Cardiac fibroblast (primary cell): ENCODE measurements at places on chromosomes 7 and 10.

- no peak for DNase-seq
Measured at GRCh38 chr7:111871283-111871682, 309.0 kb upstream of the IMMP2L start.

- no peak for DNase-seq
Measured at GRCh38 chr10:122464250-122464510, 2.8 kb downstream of the HTRA1 start.

- no peak for DNase-seq
Measured at GRCh38 chr10:71804077-71804476, 30.8 kb upstream of the VSIR start.

GRCh38 chr10:57624856-57625592 is 642.7 kb downstream of the IPMK start:
- DNase-seq: peak; percentile 9

DNA sequence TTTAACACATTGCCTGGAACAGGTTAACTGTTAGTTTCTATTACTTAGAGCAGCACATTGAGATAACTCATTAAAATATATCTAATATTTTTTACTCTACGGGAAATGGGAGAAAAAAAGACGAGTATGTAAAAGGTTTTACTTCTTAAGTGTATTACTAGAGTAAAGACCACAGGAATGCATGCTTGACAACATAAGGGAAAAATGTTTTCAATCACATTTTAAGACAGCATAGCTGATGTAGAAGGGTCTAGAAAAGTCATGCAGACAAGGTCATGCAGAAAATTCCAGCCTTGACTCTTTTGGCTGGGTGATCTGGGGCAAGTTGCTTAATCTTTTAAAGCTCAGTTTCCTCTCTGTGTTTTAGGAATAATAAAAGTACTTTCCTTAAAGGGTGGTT is 806.2 kb downstream of the CNTNAP2 start:
- no peak for DNase-seq

- peak; percentile 24 for DNase-seq
Measured at GRCh38 chr10:50275650-50276235, 24.4 kb upstream of the ASAH2 start.

GRCh38 chr7:87188930-87189329 is 30.6 kb downstream of the TMEM243 start:
- DNase-seq: no peak

- no peak for DNase-seq
Measured at GRCh38 chr10:132997517-132998265, 55.3 kb upstream of the CFAP46 start.

DNA sequence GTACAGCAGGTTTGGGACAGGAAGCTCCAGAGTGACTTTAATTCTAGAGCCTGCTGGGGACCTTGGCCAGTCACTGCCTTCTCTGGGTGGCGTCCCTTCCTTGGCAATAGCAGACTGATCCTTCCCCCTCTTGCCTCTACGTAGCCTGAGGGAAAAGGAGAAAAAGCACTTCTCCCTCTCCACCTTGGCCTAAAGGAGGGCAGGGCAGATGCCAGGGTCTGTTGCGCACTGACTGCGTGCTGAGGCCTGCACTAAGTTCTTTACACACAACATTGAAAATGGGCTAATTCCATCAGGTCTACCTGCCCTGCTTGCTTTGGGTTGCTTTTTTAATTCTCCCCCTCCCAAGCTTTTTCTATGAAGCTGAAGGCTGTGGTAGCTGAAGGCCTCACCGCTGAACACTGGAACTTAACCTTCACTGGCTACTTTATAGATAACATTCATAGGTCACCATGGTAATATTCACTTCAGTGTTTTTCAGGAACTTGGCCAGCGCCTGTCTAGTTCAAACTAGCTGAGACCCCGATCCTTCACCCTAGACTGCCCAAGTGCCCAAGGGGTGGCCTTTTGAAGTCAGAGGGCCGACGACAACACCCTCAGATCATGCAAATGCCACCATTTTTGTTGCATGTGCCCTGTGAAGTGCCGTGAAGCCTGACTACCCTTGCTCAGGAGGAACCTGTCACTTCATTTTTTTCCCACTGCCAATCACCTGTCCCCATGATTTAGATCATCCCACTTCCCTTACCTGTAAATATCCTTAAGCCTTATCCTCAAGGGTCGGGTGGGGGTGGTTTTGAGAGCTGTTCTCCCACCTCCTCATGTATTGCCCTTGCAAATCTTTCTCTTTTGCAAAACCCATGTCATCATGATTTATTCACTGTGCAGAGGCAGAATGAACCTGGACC is 28.7 kb downstream of the PRF1 start:
- DNase-seq: no peak

- DNase-seq: no peak
Measured at GRCh38 chr7:103569621-103570305, 123.8 kb upstream of the SLC26A5 start.

- no peak for DNase-seq
Measured at GRCh38 chr7:139694389-139694676, 83.5 kb downstream of the HIPK2 start.

- DNase-seq: no peak
Measured at GRCh38 chr7:71015252-71015900, 116.6 kb upstream of the GALNT17 start.

- no peak for DNase-seq
Measured at GRCh38 chr10:86944471-86944870, 12.9 kb downstream of the MMRN2 start.

DNA sequence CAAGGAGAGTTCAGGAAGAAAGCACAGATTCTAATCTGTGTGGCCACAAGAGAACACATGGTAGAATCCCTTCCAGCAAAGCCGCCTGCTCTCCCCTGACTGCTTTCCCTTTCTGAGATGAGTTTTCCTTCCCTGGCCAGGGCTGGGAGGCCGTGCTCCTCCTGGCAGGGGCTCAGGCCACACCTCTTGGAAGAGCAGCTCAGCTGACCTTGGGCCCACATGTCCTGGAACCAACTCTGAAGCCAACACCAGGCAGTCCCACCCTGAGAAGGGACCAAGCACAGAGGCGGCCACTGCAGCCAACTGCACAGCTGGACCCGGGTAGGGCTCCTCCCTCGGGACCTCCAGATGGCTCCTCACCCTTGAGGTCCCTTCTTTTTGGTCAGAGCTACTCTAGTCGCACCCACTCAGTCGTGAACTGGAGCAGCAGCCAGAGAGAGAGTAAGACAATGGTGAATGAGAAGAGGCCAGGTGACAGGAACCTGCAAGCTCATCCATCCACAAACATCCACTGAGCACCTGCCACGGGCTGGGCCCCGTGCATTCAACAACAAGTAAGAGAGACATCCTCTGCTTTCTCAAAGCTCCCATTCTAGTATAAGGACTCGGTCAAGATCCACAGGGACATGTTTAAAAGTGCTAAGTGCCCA is 40.3 kb downstream of the FAM53B start:
- DNase-seq: peak; percentile 63

DNA sequence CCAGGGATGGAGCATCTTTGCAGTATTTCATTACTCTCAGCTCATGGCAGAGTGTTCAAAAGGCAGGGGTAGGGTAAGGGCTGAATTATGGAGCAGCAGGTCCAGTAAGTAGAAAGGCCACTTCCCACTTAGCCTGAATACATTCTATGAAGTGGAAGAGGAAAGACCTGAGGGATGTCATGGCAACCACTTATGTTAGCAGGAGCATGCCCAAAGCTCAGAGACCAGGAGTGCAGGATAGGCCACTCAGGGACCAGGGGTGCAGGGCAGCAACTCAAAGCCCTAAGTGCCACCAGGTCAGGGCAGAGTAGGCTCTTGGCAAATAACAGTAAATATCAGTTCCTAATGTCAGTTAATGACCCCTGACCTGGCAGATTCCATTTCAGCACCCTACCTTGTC is 3.6 kb downstream of the SRI start:
- no peak for DNase-seq

DNA sequence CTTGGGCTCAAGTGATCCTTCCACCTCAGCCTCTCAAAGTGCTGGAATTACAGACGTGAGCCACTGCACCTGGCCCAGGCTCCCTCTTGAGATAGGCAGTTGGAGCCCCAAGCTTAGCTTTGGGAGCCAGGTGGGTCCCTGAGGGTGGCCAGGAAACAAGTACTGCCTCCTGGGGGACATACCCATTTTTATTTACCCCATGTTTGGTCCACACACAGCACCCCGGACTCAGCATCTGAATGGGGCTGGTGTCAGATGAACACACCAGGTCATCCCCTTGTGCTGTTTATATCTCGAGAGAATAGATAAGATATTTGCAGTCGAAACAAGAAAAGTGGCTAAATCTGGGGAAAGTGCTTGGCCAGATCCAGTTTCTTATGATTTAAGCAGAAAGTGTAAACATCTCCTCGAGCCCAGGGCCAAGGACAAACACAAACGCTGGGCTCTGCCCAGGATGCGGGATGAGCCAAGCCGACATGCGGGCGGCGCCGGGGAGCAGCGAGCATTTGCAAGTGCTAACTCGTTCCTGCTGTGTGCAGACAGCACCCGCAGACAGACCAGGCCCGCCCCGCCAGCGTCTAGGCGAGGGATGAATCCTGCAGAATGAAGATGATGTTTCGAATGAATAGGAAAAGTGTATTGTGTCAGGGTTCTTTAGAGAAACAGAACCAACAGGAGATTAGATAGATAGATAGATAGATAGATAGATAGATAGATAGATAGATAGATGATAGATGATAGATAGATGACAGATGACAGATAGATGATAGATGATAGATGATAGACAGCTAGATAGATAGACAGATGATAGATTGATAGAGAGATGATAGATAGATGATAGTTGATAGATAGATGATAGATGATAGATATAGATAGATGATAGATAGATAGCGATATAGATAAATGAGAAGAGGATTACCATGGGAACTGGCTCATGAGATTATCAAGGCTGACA is 44.4 kb upstream of the OCM2 start:
- no peak for DNase-seq

- DNase-seq: peak; percentile 95
Measured at GRCh38 chr10:129096065-129096984, 370.7 kb upstream of the MGMT start.

- no peak for DNase-seq
Measured at GRCh38 chr10:92755725-92756124, 66.0 kb downstream of the HHEX start.

GRCh38 chr10:63027531-63027930 is 105.6 kb upstream of the NRBF2 start:
- no peak for DNase-seq

GRCh38 chr10:93464776-93465388 is 17.3 kb downstream of the MYOF start:
- DNase-seq: peak; percentile 70

GRCh38 chr7:28958235-28958979 is at the start of gene TRIL:
TRIL (minus strand) TSS chr7:28958330; CDS start chr7:28958046, 284 bp downstream.
- peak; percentile 45 for DNase-seq

DNA sequence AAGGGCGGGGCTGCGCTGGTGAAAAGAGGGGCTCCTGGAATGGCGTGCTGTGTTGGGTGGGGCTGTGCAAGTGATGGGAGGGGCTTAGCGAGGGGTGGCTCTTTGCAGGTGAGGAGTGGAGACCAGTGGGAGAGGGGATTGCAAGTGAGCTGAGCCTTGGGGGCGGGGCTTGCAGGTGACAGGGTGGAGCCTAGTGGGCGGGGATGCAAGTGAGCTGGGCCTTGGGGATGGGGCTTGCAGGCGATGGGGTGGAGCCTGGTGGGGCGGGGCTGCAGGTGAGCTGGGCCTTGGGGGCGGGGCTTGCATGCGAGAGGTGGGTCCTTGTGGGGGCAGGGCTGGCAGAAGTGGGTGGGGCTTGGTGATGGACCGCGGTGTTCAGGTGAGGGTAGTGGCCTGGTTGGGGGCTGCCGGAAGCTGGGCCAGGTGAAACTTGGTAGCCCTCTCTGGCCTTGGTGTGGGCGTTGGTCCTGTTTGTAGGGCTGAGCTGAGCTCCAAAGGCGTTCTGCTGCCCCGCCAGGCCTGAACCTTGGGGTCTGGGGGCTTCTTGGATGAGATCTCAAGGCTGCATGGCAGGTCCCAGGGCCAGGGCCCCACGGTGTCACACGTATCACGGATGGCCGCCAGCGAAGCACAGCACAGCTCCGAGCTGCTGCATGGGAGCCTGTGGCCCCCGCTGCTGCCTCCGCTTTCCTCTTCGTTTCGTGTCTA is 743 bp upstream of the PITRM1 start:
- DNase-seq: no peak

- no peak for DNase-seq
Measured at GRCh38 chr10:6657669-6658068, 77.6 kb upstream of the PRKCQ start.

- DNase-seq: no peak
Measured at GRCh38 chr10:58980826-58981415, 195.5 kb upstream of the PHYHIPL start.

- no peak for DNase-seq
Measured at GRCh38 chr10:14311206-14311957, 19.3 kb downstream of the FRMD4A start.

GRCh38 chr10:99595770-99596465 is 24.3 kb downstream of the SLC25A28 start:
- DNase-seq: no peak

DNA sequence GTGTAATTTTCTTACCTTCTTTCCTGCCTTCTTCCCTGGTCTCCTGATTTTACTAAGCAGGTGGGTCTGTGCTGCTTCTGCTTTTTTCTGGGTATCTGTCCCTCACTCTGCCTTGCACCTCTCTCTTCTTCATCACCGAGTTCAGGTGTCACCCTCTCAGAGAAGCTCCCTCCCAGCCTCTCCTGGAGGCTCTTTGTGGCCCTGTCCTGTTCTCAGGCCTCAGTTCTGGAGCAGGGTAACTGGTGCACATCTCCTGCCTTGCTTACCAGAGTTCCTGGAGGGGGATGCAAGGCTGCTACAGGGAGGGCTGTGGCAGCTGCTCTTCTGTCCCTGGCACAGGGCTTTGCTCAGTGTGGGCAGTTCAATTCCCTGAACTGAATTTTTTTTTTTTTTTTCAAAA is 66.1 kb downstream of the RBM33 start:
- DNase-seq: no peak

- DNase-seq: no peak
Measured at GRCh38 chr7:69176841-69177240, 421.4 kb upstream of the AUTS2 start.

DNA sequence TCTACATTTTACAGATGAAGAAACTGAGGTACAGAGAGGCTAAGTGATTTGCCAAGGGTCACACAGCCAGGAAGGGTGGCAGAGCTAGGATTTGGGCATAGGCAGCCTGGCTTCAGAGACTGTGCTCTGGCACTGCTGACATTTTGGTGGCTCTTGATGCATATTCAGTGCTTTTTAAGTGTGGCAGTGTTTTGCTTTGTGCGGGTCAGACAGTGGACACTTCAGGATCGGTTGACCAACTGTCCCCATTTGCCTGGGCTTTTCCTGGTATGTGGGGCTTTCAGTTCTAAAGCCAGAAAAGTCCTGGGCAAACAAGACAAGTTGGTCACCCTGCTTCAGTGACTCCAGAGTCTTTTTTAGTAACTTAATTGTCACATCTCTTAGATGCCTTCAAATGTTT is 35.0 kb downstream of the SUFU start:
- DNase-seq: no peak

DNA sequence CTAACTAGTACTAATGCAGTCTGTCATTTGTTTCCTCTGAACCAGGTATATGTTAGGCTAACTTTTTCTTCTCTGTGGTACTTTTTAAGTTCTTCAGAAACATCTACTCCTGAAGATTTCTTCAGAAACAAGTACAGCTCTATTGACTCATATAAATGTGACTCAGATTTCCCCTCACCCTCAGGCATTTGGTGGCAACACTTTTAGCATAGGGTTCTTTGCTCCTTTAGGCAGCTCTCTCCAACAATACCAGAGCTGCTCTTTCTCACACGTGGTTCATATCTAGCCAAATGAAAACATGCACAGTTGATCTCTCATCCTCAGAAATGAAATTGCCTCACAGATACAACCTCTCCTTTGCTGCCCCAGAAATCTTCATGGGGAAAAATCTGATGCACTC is 939.8 kb downstream of the SORCS1 start:
- peak; percentile 52 for DNase-seq

- DNase-seq: no peak
Measured at GRCh38 chr7:19284136-19284535, 138.9 kb upstream of the FERD3L start.

- DNase-seq: no peak
Measured at GRCh38 chr7:56537952-56538351, 421.7 kb upstream of the NUPR2 start.
